NCI-H2029 (cell line): ENCODE measurements at places on chromosomes 11 and 22.

DNA sequence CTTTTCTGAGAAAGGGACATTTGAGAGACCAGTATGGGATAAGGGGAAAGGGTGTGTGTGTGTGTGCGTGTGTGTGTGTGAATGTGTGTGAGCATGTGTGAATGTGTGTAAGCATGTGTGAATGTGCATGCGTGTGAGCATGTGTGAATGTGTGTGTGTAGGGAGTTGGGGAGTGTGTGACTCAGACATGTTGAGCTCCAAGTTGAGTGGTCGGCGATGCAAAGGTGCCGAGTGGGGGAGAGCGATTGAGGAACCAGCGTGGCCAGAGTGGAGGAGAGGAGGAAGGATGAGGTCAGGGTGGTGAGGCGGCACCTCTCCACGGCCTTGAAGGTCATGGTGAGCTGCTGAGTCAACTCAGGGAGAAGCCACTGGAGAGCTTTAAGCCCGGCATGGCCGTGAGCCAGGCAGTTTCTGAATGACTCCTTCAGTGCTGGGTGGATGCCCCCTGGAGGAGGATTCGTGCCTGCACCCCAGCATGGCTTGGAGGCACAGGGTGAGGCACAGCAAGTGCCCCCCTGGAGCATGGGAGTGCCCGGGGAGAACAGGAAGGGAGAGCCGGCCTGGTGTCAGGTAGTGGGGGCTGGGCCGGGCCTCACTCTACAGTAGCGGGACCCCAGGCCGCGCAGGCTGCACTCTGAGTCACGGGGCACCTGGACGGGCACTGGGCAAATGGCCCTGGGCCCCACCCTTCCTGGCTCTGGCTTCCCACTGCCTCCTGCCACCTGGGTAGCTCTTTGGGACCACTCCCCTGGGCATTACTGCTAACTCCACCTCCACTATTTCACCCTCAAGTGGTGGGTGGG lies 8.2 kb upstream of the CCDC88B start:
- DNase-seq = peak; percentile 82

DNA sequence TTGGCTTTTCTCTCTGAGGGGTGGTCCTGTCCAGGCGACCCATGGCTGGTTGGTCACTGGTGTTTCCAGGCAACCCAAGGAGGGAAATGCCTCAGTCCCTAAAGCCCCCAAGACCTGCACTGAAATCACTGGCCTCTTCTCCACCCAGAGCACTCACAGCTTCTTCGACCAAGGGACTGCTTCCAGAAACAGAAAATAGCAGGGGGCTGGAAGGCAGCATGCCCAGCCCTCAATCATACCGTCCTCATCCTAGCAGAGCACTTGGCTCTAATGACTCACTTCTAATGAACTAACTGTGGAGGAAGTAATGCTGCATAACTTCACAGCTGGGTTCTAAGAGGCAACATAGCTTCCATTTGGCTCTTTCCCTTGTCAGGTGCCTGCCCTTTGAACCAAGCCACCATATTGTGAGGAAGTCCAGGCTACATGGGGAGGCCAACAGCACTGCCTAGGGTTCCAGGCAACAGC lies 27.6 kb downstream of the DKK3 start:
- no peak for DNase-seq

- no peak for DNase-seq
Measured at GRCh38 chr11:93169950-93170561, 27.7 kb downstream of the SLC36A4 start.

DNA sequence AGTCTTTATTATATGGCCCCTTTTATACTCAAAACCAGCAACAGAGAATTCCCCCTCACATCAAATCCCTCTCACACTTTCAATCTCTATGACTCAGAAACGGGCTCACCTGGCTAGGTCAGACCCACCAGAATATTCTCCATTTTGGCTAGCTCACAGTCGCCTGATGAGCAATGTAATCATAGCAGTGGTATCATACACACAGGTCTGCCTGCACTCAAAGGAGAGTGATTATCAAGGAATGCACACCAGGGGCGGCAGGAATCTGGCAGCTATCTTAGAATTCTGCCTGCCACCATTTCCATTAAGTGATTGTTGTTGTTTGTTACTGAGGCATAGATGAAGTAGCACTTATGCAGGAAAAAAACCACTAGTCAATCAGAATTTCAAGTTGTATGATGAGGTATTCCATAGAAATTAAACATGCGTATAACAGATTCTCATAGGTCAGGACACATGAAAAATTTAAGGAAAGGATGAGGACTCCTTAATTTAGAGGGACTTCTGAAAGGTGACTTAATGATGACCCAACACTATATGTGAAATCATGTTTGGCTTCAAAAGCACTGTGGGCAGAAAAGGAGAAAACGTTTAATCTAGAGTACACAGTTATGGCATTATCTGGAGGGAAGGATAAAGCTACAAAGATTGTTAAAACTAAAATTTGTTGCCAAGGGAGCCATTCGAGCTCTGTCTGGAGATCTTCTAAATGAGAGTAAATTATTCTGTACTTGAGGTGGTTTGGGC lies 185.8 kb upstream of the DDI1 start:
- no peak for DNase-seq

DNA sequence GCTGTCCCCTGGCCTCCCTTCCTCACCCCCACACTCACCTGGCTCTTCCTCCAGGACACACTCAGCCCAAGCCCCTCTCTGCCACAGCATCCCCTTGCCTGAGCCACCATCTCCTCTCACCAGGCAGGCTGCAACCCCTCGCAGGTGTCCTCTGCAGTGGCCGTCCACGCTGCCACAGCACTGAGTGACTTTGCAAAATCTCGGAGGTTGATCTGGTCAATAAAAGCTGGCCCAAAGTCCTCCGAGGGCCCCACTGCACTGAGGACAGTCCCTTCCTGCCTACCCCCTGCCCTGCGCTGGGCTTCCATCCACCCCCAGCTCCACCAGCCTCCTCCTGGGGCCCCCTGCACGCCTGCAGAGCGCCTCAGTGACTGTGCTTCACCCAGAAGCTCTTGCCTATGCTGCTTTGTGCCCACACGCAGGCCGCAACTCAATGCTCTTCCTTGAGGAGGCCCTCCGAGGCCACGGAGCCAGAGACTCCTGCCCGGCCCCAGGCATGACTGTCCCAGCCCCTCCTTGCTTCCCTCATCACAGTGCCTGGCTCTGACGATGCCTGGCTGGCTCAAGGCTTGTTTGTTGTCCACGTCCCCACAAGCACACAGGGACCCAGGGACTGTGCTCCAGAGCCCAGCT lies 30.8 kb upstream of the SLC22A12 start:
- no peak for DNase-seq

GRCh38 chr11:45817191-45817590 lies 12.2 kb downstream of the SLC35C1 start:
- DNase-seq = no peak

GRCh38 chr22:44351685-44352377 lies 39.1 kb upstream of the SHISAL1 start:
- DNase-seq = no peak

GRCh38 chr11:47357985-47358730 lies 5.7 kb upstream of the MYBPC3 start:
- DNase-seq = no peak

DNA sequence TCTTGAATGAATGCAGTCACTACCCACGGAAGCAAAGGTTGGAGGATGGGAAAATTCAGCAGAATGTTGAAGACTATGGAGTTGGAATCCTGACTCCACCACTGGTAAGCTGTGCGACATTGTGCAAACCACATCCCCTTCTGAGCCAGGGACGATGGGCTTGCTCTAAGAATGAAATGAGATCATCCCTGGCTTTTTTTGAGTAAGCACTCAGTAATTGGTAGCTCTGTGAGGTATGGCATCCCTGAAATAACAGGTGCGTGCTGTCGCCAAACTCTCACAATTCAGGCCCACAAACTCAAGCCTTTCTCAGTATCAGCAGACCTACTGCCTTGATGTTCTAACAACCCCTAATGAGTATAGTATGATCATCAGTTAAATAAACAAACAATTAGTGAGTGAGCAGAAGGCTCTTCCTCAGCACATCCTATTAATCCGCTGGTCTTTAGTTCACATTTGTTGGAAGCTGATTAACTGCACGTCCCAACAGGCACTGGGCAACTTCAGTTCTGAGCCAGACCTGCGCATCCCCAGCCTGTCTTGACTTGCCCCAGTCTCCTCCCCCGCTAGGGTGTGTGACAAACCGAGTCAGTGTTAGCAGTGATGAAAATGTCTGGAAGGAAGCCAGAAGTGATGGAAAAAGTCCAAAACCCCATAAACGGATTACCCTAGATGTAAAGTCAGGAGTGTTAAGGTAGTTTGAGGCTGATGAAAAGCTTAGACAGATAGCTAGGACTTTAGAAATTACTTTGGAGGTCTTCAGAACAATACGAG lies 235.5 kb downstream of the GRIK4 start:
- DNase-seq = peak; percentile 30

DNA sequence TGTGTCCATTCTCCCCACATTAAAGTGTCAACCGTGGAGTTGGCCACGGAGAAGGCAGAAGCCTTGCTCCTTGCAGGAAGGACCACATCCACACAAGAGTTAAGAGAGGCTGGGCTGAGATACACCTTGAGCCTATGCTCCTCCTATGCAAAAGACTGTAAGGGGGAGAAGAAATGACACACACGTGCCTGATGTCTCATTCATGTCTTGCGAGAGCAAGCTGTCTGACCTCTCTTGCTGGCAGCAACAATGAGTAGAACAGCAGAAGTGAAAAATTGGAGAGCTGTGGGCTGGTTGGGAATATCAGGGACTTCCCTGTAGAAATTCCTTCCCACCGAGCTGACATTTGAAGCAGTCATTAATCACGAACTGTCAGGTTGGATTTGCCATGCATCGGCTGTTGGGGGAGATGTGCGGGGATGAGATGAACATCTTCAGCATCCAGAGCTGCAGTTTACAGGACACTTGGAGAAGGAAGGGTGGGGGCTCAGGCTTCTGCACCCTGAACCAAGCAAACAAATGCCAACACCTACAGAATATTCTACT lies 139.3 kb downstream of the MYO18B start:
- no peak for DNase-seq

- no peak for DNase-seq
Measured at GRCh38 chr11:77530879-77531278, 57.0 kb upstream of the PAK1 start.

GRCh38 chr11:70637186-70637800 lies 239.0 kb downstream of the CTTN start:
- DNase-seq = no peak

DNA sequence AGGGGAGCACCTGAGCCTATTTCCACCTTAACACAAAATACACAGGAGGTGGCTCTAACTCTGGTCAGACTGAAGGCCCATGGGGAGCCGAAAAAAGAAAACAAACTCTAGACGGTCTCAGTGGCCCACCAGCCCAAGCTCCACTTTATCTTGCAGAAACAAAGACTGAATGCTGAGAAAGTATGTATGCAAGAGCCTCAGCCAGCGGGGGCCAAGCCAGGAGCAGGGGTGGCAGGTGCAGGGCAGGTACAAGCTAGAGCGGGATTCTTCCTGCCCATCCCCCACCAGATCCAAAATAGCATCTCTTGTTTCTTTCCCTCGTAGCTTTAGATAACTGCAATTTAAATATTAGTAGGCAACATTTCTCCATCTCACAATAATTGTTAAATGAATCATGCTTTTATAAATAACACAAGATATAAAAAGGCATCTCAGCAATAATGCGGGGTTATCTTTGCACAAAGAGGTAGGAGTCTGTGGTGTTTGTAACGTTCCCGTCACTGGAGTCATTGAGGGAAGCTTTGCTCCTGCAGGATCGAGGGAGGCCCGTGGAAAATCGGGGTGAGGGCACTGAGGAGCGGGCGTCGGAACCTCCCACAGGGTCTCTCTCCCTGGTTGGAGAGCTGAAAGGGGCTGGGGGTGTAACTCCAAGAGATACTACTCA lies 418.0 kb downstream of the SHANK2 start:
- DNase-seq = no peak

- DNase-seq = no peak
Measured at GRCh38 chr11:75562836-75563484, 907 bp downstream of the SERPINH1 start.

- DNase-seq = no peak
Measured at GRCh38 chr22:46590334-46590733, 29.9 kb upstream of the GRAMD4 start.

DNA sequence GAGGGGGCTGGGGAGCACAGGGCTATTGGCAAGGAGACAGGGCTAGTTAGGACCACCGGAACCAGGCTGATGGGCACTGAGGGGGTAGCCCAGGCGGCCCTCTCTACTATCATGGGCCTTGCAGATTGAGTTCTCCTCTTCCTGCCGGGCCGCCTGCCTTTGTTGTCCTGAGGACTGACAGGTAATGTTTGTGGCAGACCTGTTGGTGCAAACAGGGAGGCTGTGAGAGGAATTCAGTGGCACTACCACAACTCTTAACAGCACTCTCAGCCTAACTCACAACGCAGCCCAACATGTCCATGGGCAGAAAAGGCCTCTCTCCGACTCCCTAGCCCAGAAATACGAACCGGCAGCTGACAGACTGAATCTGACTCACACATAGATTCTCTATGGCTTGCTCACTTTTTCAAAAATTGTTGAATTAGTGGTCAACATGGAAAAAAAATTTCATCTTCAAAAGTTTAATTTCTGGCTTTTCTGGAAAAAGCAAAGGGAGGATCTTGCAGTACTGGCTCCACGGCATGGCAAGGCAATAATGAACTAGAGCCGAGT lies 11.4 kb downstream of the KCNJ5 start:
- DNase-seq = no peak

GRCh38 chr22:41403532-41404318 lies 22.0 kb downstream of the TEF start:
- peak; percentile 82 for DNase-seq

DNA sequence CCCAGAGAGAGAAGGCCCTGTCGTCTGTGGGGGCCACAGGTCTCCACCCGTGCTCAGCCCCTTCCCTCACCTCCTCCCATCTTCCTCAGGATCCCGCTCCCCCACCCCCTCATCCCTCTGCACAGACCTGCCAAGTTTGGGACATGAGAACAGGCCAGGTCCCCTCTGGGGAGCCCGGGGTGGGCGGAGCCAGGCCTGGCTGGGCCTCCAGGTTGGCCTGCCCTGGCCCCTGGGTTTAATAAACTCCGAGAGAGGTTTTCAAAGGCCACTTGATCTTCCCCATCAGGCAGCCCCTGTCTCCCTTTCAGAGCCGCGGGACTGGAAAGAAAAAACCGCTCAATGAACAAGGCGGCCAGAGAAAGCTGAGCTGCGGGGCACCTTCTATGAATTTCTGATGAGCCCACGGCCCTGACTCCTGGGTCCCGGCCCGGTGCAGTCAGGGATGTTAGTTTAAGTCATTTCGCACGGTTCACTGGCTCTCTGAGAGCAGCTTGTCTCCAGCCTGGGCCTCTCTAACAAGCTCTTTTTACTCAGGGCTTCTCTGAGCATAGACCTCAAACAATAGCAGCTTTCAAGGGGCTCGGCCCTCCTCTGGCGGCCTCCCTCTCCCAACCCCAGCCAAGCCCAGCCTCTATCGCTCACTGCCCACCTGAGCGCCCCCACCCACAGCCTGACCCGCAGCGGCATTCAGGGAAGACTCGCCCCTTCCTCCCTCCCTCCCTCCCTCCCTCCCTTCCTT lies 64.8 kb downstream of the RPUSD4 start:
- peak; percentile 95 for DNase-seq

GRCh38 chr22:24068377-24068680 lies 57.2 kb downstream of the CABIN1 start:
- no peak for DNase-seq

GRCh38 chr11:129785383-129786111 lies 30.1 kb upstream of the TMEM45B start:
- DNase-seq = peak; percentile 2

- DNase-seq = no peak
Measured at GRCh38 chr11:128409476-128409875, 177.9 kb downstream of the ETS1 start.

GRCh38 chr22:31272522-31273446 lies 19.5 kb downstream of the PIK3IP1 start:
- peak; percentile 38 for DNase-seq
